ENCODE measurements at places on chromosomes 2 and 18. TPM values are rescaled to one million over a fixed set of nuclear protein-coding genes. Genes with fewer than 3 reads are reported as not detected.

- DNase-seq, result no peak
Measured at GRCh38 chr2:101653469-101653868, 44.0 kb upstream of the MAP4K4 start.

DNA sequence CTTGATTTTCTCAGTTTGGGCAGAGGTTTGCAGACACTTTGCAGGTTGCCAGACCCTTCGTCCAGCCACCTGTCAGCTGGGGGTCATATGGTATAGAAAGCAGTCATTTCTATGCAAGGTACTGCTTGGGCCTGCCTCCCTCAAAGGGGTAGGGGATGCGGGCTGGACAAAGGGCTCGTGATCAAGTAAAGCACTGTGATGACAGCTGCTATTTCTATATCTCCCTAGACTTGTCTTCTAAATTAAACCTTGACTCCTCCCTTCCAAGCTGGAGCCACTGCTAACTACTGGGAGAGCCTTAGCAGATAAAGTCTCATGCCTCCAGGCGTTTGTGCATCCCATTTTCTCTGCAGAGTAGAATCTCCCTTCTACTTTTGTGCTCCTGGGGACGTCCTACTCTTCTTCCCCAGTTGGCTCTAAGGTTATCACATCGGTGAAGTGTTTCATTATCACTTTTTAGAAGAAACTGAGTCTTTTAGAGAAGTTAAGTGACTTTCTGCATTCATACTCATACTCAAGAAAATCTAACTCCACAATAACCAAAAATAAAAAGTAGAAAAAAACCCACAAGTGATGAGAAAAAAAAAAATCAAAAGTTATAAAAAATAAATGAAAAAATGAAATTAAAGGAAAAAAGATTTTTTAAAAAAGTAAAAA, 710 bp upstream of the XRCC5 start:
- no peak for DNase-seq

- no peak for DNase-seq
Measured at GRCh38 chr18:7206217-7206616, 24.7 kb upstream of the LRRC30 start.

Gene C2orf80
- not detected for total RNA-seq

Gene GALR1
- not detected for total RNA-seq

Gene CIDEA
- not detected for total RNA-seq

Measured in activated naive CD8-positive, alpha-beta T cell treated with anti-CD3 and anti-CD28 coated beads for 36 hours (primary cell).